ENCODE measurements at places on chromosomes 2 and 18. TPM values are rescaled to one million over a fixed set of nuclear protein-coding genes. Genes with fewer than 3 reads are reported as not detected.

The RNU2-63P gene
- not detected for polyA plus RNA-seq

The HOXD12 gene
- polyA plus RNA-seq: not detected

DNA sequence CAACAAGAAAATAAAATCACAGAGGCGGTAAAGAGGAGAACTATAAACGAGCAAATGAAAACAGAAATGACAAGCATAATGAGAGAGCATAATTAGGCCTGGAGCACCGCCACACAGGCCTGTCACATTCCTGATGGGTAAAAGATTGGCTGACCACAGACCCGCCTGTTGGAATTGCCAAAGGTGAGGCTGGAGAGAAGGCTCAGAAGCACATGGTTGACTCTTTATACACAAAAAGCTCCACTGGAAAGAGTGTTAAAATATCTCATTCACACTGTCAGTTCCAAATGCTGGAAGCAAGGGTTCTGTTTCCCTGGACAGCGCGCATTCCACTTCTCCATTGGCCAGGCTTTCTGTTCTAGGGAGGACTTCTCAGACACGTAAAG is 5.9 kb upstream of the LGALSL start:
- no peak for DNase-seq

The MROH2A gene
- polyA plus RNA-seq: not detected

- no peak for DNase-seq
These were observed 63.9 kb downstream of the KCNG2 start for GRCh38 chr18:79861687-79862086.

DNA sequence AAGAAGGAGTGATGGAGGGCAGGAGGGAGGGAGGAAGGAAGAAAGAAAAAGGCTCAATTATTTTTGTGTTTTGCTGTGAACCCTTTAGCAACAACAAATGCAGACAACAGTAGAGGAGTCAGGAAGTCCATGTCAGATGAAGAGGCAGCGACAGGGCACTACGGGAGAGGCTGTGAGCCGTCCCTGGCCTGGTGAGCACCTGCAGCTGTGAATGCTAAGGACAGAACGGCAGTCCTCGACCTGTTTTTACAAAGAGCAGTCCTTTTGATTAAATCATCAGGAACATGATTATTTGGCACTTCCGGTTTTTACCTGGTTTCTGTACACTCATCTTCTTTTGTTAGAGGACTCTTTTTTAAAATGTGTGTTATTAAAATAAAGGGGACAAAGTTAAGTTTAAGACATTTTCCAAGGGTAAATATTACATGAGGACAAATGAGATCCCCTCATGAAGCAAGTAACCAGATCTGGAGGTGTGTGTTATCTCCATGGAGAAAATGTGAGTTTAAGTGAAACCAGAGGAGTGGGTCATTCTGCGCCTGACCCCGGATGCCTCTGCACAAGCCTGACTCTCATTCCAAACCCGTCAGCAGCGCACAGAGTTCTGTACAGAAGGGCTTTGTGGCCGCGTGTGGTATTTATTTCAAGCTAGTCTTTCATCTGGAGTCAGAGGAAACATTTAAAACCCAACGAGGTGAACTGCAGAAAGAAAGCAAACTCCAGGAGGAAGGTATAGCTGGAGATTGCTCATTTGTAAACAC is 492.5 kb downstream of the SOX11 start:
- DNase-seq: no peak

The CXCR1 gene
- 0.10 TPM for polyA plus RNA-seq

GRCh38 chr2:24122366-24123194 is 554 bp downstream of the PFN4 start:
- DNase-seq: no peak

DNA sequence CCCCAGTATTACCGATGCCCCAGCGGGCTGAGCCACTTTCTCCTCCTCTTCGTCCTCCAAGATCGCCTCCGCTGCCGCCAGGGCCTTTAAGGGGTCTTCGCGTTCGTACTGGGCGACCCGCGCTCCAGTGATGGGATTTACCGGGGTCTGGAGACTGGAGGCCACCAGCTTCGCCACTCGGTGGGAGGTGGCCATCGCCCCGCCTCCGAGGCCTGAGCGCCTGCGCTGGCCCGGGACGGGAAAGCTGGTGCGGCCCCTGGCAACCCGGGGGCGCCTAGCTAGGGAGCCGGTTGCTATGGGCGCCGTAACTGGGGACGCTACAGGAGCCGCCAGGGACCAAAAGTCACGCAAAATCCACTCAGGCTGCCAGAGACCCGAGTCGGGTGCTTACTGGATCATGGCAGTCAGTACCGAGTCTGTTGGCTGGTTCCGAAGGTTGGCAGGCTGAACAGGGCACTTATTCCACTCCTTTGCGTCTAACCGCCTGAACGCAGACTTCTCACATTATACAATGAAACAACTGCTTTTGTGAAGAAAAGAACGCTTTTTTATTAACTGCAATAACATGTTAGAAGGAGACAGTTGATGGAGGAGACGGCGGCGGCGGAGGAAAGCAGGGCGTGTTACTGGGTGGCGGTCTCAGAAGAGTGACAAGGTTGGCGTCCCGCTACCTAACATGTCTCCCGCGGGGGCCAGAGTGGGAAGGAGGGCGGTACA is at the start of gene FAM161A:
Gene FAM161A, minus strand, starts transcription at position 214 of the 717 bp plus-strand sequence. Its CDS starts 19 bp downstream, at position 195.
- peak; percentile 94 for DNase-seq

The NPHP1 gene
- polyA plus RNA-seq: 2.4 TPM

The C2orf80 gene
- 0.04 TPM for polyA plus RNA-seq

GRCh38 chr2:8168876-8169424 is 512.9 kb upstream of the ID2 start:
- no peak for DNase-seq

DNA sequence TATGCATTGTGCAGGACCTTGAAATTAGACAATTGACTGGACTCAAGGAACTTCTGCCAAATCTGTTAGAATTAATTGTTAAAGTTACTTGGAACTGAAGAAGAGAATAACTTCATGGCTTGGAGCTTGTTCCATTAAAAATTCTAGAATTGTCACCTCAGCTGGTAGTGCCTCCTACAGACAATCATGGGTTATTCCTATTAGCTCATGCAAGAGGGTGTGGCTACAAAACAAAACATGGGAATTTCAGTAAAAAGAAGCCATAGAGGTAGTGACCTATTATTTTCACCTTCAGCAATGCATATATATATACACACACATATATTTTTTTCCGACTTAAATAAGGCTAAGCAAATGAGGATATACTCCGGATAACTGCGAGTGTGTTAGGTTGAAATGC is 181.9 kb upstream of the DTNA start:
- DNase-seq: no peak

The C2orf81 gene
- polyA plus RNA-seq: 0.23 TPM

All from psoas muscle (tissue), 8 donors.